ENCODE measurements at places on chromosomes 7 and 10.

DNA sequence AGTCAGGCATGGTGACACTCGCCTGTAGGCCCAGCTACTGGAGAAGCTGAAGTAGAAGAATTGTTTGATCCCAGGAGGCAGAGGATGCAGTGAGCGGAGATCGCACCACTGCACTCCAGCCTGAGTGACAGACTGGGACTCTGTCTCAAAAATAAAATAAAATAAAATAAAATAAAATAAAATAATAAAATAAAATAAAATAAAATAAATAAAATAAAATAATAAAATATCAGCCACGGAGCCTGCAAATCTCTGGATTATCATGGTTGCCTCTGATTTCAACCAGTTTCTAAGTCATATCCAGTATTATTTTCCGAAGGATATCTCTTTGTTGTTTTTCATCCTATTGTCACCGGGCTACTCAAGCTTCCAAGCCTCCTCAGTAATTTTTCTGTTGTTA lies 51.7 kb upstream of the FZD8 start:
- no peak for DNase-seq

GRCh38 chr7:47508389-47509380 lies 73.2 kb downstream of the TNS3 start:
- DNase-seq = no peak

DNA sequence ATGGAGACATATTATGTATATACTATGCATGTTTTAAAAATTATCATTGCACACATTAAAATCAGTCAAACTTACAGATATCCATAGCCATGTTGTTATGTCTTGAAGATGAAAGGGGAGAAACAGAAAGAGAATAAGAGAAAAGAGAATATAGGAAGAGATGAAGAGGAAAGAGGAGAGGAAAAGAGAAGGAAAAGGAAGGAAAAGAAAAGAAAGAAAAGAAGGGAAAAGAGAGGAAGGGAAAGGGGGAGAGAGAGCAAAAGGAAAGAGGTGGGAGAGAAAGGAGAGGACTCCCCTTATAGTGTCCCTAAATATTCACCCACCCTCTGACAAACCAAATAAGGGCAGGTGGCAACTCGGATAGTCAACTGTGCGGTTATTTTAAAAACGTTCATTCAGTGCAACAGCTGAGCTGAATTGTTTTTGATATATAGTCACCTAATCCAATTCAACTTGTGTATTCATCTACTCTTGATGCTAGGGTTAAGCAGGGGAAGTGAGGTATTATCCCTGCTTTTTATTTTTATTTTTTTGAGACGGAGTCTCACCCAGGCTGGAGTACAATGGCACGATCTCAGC lies 14.6 kb downstream of the SVIL start:
- DNase-seq = no peak

DNA sequence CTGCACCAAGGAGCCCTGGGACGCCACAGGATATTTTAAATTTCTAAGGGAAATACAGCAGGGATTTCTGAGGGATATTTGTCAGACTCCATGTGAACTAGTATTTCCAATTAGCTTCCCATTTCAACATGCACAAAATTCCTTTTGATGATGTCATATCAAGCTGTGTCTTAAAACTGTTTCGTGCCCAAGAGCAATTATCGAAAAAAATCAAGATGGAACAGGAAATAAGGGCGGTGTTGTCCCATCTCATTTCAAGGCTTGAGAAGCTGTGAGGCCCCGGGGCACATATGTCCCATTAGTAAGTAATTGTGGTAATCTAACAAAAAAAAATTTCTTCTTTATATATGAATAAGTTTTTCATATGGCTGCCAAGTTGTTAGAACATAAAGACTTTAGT lies 47.4 kb downstream of the PPP1R17 start:
- DNase-seq = no peak

- no peak for DNase-seq
These were observed 1090.1 kb downstream of the KCNMA1 start for GRCh38 chr10:76547352-76547972.

- DNase-seq = no peak
These were observed 28.4 kb upstream of the VWDE start for GRCh38 chr7:12431886-12432556.

DNA sequence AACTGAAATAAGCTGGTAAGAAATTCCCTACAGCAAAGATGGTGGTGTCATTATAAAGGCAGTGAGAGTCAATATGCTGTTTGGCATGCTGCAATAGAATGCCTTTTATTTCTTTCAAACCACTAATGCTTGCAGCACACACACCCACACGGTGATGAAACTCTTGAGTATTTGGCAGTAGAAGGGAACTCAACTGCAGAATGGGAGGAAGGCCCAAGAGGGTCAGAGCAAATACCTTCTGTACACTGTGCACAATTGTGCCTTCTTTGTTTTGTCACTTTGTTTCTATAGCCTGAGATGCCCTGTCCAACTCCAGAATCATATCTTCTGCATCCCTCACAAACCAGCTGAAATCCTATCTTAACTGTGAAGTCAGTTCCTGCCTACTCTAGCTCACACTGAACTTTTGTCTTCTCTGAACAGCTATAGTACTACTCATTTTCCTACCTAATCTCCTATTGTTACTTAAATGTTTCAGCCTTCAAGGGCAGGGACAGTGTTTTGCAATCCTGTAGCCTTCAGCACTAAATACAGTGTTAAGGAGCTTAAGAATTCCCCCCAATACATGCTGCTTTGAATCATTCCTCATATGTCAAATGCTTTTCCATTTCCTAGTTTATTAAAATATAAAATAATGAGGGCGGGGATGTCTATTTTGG lies 22.2 kb downstream of the MMS19 start:
- DNase-seq = no peak

GRCh38 chr7:120805636-120806388 lies 52.1 kb downstream of the TSPAN12 start:
- no peak for DNase-seq

DNA sequence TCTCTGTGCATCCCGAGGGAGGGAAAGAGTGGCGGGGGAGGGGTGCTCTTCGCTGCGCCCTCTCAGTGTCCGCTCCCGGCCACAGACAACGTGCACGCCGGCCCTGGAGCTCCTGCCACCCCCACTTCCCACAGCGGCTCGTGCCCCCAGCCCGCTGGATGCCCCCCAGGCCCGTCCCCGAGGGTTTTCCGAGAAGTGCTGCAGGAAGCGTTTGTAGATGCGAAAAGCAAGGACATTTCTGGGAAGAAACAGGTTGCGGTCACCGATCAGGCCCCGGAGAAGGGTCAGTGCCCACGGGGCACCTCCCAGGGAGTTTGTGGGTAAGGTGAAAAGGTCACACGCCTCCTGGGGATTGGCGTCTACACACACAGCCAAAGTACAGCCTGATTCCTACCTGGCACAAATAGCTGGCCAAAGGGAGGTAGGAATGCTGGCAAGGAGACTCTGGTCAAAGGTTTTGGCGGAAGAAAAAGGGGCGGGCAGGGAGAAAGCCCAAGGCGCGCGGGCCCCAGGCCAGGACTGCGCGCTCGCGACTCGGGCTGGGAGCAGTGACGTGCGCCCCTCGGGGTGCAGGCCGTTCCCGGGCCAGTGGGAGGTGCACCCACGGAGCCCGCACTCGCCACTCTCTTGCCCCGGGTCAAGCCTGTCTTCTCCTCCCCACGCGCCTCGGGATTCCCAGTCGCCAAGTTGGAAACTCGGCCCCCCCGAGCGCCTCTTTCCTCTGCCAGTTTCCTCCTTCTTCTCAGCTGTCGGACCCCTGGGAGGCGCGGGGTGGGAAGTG lies 1.5 kb upstream of the NRP1 start:
- DNase-seq = no peak

DNA sequence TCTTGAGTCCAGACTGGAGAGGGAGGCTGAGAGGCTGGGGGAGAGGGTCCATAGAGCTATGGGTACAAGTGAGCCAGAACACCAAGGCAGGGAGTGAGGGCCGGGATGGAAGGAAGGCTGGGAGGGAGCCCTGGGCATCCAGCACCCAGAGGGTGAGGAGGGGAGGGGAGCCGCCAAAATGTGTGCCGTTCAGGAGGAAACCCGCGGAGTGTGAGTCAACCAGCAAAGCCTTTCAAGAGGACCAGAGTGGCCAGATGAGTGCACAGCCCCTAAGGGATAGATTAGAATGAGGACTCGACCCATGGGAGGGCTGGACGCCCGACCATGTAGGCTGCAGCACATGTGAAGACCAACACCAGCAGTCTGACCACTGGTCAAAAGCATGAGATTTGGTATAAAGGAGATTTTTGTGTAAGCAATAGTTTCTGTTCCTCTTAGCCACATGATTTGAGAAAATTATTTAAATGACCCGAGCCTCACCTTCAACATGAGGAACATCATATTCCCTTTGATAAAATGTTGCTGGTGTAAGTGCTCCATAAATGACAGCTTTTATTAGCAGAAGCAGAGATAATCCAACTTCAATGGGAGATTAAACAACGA lies 179.7 kb upstream of the GRB10 start:
- peak; percentile 86 for DNase-seq

- DNase-seq = no peak
These were observed 144.9 kb upstream of the AHR start for GRCh38 chr7:17153536-17153935.

- no peak for DNase-seq
These were observed 13.1 kb downstream of the TAS2R41 start for GRCh38 chr7:143490717-143491306.

GRCh38 chr10:24723386-24723787 lies 300 bp downstream of the ARHGAP21 start:
- no peak for DNase-seq

DNA sequence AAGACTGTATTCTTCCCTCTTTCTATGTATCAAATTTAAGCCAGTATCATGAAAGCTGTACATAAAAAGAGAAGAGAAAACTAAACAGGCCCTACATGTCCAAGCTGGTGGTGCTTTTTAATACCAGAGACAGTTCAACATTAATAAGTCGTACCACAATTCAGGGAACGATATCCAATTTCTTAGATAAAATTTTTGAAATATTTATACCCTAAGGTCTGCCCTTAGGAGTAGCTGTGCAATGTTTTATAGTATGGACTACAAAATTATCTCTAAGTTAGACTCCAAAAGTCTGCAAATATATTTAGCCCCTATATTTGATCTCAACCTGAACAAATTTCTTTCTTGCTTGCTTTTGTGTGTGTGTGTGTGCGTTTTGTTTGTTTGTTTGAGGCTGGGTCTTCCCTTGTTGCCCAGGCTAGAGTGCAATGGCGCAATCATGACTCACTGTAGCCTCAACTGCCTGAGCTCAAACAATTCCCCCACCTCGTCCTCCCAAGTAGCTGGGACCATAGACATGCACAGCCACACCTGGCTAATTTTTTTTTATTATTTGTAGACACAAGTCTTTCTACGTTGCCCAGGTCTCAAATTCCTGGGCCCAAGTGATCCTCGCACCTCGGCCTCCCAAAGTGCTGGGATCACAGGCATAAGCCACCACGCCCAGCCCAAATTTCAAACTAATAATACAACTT lies 13.2 kb downstream of the ARHGAP19 start:
- no peak for DNase-seq

- DNase-seq = no peak
These were observed 93.1 kb upstream of the EFCAB10 start for GRCh38 chr7:105674200-105674920.

- DNase-seq = no peak
These were observed 290.0 kb upstream of the SEMA3A start for GRCh38 chr7:84484502-84485079.

- DNase-seq = no peak
These were observed 328.4 kb upstream of the GNAI1 start for GRCh38 chr7:79806161-79806734.

- no peak for DNase-seq
These were observed 68.1 kb downstream of the CPEB3 start for GRCh38 chr10:92222603-92223262.

DNA sequence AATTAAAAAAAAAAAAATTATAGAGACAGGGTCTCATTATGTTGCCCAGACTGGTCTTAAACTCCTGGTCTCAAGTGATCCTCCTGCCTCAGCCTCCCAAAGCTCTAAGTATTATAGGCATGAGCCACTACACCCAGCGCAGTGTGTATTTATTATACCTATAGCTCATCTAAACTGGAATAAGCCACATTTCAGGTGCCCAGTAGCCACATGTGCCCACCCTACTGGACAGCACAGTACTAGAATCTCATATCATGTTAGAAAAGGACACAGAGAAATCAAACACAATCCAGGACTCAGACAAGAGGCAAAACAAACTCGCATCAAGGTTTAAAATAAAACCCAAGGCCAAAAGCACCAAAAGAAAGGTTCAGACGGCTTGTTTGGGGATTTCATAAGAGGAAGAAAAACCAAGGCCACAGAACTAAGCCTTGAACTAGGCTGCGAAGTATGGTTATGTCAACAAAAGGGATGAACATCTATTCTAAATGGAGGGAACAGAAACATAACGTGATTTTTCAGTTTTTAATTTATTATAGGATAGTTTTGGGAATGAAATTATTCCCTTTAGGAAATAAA lies 32.3 kb downstream of the SLC16A9 start:
- DNase-seq = no peak

DNA sequence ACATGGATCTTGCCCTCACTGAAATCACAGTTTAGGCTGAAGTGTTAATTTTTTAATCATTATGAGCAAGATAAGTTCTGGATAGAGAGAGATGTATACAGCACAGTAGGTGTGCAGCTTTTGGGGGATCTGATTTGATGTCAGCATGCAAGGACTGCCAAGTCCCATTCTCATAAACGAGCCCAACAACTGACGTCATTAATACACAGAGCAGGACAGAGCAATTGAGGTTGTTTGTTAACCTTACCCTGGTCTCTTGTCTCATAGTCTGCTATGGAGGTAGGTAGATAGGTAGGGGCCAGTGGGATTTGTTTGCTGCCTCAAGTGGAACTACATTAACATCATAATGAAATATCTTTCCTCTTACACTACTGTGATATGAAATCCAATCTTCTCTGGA lies 8.6 kb upstream of the TMEM229A start:
- DNase-seq = no peak

GRCh38 chr10:117980216-117980615 lies 66.5 kb downstream of the RAB11FIP2 start:
- DNase-seq = no peak

GRCh38 chr10:59212301-59212798 lies 35.9 kb downstream of the PHYHIPL start:
- no peak for DNase-seq
